ENCODE measurements at places on chromosomes 13 and 19.

DNA sequence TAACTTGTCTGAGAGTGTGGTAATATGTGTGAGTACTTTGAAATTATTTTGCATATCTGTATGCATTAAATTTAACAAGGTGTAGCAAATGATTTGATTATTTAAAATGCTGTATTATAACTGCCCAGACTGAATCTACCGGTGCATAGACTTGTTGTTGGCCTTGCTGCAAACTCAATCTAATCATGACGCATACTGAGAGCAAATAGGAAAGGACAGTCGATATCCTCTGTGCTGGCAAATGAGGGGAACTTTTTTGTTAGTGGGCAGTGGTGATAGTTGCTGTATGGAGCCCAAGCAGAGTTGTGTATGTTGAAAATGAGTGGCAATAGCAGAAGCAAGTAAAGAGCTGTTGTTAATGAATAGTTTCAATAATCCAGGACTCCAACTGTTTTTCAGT, 127.4 kb downstream of the LMO7 start:
- no peak for DNase-seq

DNA sequence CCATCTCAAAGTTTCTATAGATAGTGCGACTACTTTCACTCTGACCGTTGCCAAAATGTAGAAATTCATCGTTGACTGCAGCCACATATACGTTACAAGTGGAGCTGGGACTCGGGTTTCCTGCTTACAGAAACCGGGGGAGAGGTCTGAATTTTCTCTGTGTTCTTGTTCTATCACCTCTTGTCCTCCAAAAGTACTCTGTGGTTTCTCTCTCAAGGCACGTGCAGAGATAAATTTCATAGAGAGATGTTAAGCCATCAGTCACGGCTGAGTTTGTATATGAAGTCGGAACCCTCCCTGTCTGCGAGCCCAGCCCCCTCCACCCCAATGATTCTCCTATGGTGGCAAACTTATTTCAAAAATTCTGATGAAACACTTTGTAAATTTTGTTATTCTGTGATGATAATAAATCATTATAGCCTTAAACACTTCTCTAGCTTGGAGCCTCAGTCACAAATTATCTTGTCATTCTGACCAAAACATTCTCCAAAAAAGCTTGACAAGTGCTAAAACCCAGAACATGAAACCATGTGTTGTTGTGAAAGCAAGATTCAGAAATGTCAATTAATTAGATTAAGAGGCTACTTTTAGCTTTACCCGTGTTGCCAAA, 87.5 kb downstream of the TSHZ3 start:
- no peak for DNase-seq

DNA sequence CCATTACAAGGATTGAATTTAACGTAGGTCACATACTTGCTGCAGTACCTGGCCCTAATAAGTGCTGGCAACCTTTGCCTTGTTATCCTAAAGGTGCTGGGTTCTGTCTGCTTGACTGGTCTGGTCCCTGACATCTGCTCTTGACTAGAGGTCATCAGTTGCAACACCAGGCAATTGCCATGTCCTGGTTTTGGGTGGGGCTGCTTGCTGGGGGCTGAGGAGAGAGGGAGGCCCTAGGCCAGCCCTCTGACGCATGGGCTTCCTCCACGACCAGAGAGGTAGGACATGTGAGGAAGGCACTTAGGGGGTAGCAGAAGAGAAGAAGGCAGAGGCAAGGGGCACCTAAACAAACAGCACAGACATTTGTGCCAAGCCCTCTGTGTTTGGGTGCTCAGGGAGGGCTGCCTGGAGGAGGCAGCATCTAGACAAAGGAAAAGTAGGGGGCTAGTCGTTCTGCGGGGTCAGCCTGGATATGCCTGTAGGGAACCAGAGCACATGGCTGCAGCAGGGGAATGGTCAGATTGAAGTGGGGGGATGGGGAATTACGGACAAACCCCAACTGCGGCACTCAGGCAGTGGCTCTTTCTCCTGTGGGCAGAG, 21.7 kb downstream of the VSTM2B start:
- no peak for DNase-seq

DNA sequence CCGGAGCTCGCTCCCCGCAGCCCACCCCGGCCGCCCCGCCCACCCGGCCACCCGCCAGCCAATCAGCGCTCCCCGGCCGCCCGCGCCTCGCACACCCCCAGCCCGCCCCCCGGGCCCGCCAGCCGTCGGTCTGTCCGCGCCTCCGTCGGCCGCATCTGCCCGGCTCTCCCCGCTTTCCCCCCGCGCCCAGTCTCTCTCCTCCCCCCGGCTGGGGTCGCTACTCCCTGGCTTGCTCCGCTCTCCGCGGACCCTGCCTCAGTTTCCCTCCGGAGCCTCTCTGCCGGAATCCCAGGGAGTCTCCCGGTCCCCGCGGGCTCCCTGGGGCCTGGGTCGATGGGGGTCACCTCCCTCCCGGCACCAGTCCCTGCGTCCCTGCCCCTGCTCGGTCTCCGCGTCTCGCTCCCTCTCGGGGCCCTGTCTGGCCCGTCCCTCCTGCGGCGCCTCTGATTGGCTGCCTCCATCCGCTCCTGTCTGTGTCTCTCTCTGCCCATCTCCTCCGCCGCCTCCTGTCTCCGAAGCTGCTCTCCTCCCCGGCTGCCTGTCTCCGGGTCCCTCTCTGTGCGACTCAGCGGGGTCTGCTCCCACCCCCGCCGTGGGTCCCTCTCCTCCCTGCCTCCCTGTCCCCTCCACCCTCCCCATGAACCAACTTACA, 484 bp downstream of the IL11 start:
- DNase-seq: peak; percentile 60

- DNase-seq: no peak
These were observed 1.3 kb downstream of the TPP2 start for GRCh38 chr13:102598061-102598460.

GRCh38 chr19:42246922-42247639, 4.7 kb upstream of the GSK3A start:
- DNase-seq: no peak

DNA sequence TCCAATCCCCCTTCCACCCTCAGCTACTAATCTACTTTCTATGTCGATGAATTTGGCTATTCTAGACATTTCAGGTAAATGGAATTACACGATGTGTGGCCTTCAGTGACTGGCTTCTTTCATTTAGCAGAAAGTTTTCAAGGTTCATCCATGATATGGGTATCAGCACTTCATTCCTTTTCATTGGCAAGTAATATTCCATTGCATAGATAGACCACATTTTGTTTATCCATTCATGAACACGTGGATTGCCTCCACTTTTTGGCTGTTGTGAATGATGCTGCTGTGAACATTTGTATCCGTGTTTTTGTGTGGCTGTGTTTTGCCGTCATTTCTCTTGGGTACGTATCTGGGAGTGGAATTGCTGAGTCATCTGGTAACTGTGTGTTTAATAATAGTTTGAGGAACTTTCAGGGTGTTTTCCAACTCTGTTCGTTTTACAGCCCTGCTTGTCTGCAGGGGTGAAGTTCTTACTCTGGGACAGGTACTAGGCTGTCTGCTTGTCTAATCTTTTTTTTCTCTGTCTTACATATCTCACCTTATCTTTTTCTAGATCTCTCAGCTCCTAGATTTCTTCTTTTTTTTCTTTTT, 32.5 kb downstream of the MARK4 start:
- DNase-seq: no peak

DNA sequence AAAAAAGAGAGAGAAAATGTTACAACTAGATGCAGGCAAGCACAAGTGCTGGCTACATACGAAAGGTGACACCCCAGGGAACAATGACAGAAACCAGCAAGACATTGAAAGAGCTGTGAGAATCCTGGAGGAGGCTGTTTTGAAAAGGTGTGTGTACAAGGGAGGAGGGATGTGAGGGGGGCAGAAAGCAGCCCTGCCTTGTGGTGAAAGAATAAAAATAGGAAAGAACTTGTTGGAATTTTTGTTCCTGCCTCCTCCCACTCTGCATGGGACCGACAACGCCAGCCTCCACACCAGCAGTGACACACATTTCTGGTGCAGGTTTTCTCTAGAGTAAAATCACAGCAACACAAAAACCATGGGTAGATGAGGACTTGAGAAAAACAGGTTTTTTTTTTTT, 1258.6 kb downstream of the PCDH9 start:
- DNase-seq: no peak

DNA sequence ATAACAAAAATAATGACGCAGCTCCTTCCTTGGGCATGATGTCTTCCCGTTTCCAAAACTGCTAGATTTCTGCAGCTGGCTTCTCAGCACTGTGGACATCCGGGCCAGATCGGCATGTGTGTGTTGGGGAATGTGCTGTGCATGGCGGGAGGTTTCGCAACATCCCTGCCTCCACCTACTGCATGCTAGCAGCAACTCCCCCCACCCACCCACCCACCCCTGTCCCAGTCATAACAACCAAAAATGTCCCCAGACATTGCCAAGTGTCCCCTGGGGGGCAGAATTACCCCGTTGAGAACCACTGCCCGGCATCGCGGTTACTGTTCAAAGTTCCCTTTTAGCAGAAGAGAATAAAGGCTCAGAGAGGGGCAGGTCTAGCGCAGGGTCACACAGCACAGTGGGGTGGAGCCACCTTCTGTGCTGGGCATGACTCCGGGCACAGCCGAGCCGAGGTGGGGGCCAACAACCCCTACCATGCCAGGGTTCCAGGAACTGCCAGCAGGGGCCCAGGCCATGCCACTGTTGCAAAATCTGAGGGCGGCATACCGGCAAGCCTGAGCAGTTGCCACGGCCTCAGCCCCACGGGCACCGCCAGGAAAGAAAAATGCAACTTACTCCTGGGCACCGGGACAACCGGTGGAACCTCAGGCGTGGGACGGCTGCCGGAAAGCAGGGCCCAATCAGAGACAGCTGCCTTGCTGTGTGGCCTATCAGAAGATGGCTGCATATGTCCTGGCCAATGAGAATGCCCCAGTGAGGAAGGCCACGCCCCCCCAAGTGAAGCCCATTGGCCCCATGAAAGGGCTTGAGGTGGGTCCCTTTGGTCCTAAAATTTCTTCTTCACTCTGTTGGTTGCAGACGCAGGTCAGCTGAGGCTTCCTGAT, 22.5 kb upstream of the NFIC start:
- peak; percentile 62 for DNase-seq

- no peak for DNase-seq
These were observed 6.3 kb downstream of the SERP2 start for GRCh38 chr13:44379885-44380284.

DNA sequence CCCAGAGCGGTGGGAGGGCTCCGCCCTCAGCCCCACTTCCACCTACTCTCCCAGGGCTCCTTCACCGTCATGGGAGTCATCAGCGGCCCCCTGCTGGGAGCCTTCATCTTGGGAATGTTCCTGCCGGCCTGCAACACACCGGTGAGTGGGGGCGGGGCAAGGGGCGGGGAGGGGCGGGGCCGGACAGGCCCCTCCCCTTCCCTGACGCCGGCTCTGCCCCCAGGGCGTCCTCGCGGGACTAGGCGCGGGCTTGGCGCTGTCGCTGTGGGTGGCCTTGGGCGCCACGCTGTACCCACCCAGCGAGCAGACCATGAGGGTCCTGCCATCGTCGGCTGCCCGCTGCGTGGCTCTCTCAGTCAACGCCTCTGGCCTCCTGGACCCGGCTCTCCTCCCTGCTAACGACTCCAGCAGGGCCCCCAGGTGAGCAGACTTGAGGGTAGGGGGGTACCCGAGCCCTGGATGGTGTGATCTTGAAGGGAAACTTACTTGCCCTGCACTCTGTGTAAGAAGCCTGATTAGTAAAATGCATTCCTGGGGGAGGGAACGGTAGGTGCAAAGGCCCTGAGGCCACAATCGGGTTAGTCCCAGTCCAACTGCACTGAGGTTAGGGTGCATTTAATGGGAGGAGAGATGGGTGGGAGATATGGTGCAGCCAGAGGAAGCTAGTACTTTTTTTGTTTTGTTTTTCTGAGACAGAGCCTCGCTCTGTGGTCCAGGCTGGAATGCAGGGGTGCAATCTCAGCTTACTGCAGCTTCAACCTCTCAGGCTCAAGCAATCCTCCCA, 12.1 kb downstream of the SLC5A5 start:
- no peak for DNase-seq

DNA sequence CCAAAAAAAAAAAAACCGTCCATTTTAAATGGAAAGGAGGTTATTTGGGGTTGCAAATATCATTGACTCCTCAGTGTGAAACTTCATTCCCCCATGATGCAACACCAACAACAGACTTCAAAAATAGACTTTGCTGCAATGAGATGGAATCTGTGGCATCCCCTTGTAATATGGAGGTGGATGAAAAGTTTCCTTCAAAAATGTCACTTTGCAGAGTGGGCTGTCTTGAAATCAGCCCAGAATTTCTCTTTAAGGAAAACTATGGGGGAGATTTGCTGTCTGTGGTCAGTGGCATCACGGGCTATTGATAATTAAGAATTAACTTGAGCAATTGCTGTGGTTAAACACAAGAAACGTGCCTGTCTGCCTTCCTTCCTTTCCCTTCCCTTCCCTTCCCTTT, 1.5 kb downstream of the GPR18 start:
- no peak for DNase-seq

- no peak for DNase-seq
These were observed 56.3 kb upstream of the UBAC2 start for GRCh38 chr13:99144306-99144705.

GRCh38 chr13:76745261-76746200, 140.7 kb downstream of the KCTD12 start:
- DNase-seq: no peak
